Activated naive CD4-positive, alpha-beta T cell (primary cell): ENCODE measurements at places on chromosomes 16 and 17.

DNA sequence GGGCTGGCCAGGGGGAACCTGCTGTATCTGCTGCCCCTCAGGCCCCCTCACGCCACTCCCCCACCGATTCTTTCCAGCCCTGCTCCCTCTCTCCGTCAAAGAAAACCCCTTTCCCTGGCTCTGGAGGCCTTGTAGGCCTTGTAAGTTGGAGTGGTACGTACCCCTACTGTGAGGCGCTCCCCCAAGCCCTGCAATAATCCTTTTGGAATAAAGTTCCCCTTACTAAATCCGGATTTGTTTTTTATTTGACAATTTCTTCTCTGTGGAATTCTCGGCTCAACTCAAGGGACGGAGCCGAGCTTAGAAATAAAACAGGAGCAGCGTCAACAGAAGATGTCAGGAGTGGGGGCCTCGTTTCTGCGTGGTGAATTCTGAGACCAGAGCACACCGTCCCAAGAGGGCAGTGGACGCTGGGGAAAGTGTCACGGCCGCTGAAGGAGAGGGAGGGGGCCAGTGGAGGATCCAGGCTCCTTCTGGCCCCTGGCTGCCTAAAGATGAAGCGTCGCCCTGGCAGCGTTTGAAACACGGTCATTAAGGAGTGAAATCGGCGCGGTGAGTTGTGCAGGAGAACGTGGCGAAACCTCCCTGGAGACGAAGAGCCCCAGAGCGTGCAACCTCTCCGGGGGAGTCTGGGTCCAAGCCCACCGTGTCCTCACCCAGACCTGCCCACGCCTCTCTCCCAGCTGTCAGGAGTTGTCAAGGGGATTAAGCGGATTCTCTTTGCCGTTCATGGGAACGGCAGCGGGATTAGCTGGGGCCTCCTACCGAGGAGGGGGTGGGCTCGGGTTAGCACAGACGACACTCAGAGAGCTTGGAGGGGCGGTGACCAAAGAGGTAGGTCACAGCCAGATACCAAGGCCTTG lies 47.0 kb downstream of the SLC7A5 start:
- DNase-seq: no peak

GRCh38 chr16:46947900-46948547 lies 25.4 kb downstream of the DNAJA2 start:
- DNase-seq: no peak

- DNase-seq: no peak
Measured at GRCh38 chr17:62689441-62690167, 62.1 kb downstream of the MRC2 start.

DNA sequence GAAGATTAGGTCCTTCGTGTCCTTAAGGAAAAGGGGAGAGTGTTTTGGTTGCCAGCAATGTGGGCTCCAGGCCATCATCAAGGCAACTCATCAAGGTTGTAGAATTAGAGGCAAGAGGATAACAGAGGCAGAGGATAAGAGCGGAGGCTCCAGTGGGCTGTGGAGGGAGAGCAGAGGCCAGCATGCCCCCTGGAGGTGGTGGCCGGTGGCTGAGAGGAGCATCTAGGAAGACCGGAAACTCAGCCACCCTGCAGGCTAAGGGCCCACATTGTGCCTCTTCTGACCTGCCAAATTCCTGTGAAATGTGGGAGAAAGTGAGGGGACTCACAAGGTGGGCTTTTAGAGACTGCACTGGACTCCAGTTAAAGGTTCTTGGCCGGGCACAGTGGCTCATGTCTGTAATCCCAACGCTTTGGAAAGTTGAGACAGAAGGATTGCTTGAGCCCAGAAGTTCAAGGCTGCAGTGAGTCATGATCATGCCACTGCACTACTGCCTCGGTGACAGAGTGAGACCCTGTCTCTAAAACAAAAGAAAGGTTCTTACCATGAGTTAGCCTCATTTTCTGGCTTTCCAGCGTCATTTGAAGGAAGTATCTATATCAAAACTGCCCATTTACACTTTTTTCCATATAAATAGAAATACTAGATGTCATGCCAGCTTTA lies 62.7 kb upstream of the ADORA2B start:
- DNase-seq: no peak

DNA sequence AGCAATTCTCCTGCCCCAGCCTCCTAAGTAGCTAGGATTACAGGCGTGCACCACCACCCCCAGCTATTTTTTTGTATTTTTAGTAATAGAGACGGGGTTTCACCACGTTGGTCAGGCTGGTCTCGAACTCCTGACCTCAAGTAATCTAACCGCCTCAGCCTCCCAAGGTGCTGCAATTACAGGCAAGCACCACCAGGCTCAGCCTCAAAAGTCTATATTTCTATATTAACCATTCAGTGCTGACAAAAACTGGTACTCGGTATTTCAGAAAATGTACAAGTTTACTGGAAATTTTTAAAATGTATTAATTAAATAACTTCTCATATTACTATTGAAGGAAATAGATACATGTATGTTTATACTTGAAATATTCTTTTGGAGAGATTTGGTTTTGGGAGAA lies 1.4 kb upstream of the HEXD start:
- no peak for DNase-seq

DNA sequence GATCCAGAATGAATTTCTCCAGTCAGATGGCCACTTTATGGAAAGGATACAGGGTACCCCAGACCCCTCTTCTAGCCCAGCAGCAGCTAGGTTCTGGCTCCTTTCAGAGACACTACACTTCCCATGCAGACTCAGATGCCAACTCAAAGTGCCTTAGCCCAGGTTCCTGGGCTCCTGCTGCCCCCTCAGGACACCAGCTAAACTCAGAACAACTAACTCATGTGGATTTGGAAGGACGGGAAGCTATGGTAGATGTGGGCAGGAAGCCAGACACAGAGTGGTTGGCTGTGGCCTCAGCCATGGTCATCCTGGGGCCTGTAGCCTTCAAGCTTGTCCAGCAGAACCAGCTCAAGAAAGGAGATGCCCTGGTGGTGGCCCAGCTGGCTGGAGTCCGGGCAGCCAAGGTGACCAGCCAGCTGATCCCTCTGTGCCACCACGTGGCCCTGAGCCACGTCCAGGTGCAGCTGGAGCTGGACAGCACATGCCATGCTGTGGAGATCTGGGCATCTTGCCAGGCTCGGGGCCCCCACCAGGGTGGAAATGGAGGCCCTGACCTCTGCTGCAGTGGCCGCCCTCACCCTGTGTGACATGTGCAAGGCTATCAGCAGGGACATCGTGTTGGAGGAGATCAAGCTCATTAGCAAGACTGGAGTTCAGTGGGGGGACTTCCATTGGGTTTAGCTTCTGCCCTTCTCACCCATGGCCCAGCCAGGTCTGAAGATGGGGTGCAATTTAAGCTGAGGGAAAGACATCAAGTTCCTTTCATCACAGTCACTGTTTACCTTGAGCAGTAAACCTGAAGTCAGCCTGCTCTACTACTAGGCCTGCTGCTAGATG lies 111.8 kb downstream of the N4BP1 start:
- no peak for DNase-seq

- DNase-seq: no peak
Measured at GRCh38 chr16:82772215-82772614, 145.4 kb downstream of the CDH13 start.

DNA sequence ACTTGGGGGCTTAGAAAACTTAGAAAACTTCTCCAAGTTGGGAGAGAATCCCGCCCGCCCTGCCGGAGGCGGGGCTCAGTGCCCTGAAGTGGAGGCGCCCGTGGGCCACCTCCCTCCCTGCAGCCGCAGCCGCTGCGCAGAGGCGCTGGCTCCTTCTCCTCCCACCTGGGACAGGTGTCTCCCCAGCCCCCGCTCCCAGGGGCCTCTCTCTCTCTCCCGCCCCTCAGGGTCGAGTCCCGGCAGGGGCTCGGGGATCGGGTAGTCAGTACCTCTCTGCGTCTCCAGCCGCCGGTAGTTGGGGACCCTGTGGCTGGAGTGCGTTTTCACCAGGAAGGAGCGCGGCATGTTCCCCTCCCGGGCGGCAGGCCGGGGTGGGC lies 257 bp downstream of the SNAI3 start:
- no peak for DNase-seq

DNA sequence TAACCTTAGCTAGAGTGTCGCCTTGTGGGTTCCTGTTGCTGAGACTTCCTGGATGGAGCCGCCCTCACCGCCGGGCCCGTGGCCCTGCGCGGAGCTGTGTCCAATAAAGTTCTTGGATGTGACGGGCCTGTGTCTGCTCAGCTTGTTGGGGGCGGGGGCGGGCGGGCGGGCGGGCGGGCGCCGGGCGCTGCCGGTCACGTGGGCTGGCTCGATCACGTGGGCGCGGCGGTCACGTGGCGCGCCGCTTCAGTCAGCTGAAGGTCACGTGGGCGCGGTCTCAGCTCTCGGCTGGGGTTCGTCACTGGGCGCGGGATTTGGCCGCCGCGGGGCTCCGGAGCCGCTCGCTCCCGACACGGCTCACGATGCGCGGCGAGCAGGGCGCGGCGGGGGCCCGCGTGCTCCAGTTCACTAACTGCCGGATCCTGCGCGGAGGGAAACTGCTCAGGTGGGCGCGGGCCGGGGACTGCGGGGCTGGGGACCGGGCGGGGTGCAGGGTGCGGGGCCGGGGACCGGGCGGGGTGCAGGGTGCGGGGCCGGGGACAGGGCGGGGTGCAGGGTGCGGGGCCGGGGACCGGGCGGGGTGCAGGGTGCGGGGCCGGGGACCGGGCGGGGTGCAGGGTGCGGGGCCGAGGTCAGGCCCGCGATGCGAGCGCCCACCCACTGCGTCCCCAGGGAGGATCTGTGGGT lies at the start of gene AMDHD2:
TSS of gene AMDHD2 (plus strand) at position 275 of the 687 bp plus-strand sequence. CDS start at position 363, 88 bp downstream.
- DNase-seq: peak; percentile 88

- DNase-seq: no peak
Measured at GRCh38 chr17:37827905-37828650, 83.2 kb upstream of the HNF1B start.

GRCh38 chr16:54275956-54276355 lies 10.6 kb downstream of the IRX3 start:
- no peak for DNase-seq

GRCh38 chr16:55492756-55493380 lies 13.9 kb downstream of the MMP2 start:
- DNase-seq: no peak

DNA sequence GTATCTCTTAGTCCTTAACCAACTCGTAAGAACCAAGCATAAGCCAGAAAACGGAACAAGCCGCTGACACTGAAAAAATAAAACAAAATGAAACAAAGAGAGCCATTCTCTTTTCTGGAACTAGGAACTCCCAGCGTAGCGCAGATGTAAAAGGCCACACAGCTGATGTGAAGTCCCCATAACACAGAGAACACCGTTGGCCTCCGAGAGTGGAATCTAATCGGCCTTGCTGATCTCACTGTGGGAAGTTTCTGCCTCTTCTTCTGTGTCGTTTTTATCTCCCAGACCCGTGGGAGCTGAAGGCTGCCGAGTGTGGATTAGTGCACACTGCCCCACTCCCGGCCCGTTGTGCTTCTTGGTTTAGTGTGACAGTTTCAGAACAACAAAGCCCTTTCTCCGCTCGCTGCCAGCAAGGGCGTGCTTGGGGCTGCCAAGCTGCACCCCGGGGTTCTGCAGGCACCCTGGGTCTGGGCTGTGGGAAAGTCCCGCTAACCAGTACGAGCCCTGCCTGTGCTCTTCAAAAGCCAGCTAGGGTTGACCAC lies 21.7 kb downstream of the TTYH2 start:
- no peak for DNase-seq

DNA sequence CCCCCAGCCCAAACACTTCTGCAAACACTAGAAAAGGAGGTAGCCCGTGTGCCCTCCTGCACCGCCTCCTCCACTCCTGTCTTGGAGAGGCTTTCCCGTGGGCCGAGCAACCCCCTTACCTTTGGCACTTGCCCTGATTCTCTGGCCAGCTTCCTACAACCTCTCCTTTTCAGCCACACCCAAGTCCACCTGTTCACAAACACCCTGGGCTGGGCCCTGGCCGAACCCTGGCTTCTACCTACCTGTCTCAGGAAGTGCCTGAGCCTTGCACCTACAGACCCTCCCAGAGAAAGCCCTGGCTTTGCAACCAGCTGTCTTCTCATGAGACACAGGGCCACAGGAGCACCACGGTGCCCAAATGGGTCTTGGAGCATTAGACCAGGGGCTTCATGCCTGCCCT lies 2.0 kb upstream of the ANTKMT start:
- DNase-seq: no peak

GRCh38 chr17:77111934-77112296 lies 28.9 kb upstream of the SEC14L1 start:
- DNase-seq: no peak

DNA sequence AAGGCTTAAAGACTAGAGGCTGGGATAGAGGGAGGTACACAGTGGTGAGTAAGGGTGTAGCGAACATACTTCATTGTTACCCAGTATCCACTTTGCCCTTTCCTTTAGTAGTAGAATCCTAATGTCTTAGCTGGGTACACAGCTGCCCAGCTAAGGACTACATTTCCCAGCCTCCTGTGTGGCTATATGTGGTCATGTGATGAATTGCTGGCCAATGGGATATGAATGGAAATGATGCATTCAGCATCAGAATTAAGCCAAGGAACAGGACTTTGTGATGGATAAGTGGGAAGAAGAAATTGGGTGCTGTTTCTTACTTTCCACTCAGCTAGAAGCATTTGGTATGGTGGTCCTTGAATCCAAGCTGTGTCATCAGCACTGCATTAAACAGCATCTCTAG lies 55.9 kb downstream of the FOXL1 start:
- DNase-seq: no peak

DNA sequence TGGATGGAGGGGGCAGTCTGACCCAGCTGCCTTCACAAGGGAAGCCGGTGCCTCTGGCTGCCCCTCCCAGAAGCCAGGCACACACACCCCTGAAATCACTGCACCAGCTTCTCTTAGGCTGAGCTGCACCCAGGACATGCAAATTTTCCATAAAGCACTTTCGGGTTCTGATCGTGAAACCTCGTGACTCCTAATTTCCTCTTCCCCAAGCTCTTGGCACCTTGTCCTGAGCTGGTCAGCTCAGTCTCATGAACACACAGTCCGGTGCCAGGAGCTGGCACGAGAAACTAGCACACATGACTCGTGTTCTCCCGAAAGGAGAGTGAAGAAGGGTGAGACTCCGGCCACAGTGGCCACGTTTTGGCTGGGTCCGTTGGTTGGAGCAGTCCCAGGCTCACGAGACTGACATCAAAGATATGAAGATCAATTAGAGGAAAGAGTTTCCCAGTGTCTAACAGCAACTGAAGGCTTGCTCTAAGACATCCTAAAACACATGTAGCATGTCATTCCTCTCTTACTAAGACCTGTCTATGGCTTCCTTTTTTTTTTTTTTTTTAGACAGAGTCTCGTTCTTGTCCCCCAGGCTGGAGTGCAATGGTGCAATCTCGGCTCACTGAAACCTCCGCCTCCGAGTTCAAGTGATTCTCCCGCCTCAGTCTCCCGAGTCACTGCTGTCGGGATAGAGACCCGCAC lies 9.2 kb upstream of the ABR start:
- no peak for DNase-seq

DNA sequence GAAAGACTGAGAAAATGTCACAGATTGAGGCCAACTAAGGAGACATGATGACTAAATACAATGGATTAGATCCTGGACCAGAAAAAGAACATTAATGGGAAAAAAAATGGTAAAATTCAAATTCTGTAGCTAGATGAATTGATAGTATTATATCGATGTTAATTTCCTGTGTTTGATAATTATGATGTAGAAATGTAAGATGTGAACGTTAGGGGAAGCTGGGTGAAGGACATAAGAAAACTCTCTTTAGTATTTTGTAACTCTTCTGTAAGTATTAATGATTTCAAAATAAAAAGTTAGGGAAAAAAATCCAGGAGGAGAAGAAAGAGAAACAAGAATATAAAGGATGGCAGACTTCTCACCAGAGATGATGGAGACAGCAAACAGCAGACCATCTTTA lies 2.8 kb upstream of the ITGB3 start:
- DNase-seq: no peak
